ENCODE measurements at places on chromosomes 7 and 10. TPM values are rescaled to one million over a fixed set of nuclear protein-coding genes. Genes with fewer than 3 reads are reported as not detected.

CARD11 gene
- 10.1 TPM for total RNA-seq

ASB10 gene
- not detected for total RNA-seq

PLEKHS1 gene
- total RNA-seq: not detected

WNT16 gene
- total RNA-seq: not detected

ZDHHC6 gene
- 43.6 TPM for total RNA-seq

NPTX2 gene
- total RNA-seq: 0.40 TPM

DYDC2 gene
- not detected for total RNA-seq

RNF32 gene
- total RNA-seq: 0.29 TPM

HMX2 gene
- not detected for total RNA-seq

CPN1 gene
- not detected for total RNA-seq

OLAH gene
- total RNA-seq: not detected

PON1 gene
- total RNA-seq: not detected

Data from thoracic aorta endothelial cell (primary cell).